ENCODE measurements at places on chromosomes 6 and 20.
A peak's percentile ranks its signal among the peaks of the same experiment; 100 is the strongest.

- DNase-seq: no peak
Measured at GRCh38 chr6:163706500-163707087, 292.1 kb downstream of the QKI start.

- DNase-seq: no peak
Measured at GRCh38 chr6:20610636-20611370, 76.5 kb downstream of the CDKAL1 start.

GRCh38 chr6:158970640-158971275 lies 29.2 kb downstream of the RSPH3 start:
- no peak for DNase-seq

DNA sequence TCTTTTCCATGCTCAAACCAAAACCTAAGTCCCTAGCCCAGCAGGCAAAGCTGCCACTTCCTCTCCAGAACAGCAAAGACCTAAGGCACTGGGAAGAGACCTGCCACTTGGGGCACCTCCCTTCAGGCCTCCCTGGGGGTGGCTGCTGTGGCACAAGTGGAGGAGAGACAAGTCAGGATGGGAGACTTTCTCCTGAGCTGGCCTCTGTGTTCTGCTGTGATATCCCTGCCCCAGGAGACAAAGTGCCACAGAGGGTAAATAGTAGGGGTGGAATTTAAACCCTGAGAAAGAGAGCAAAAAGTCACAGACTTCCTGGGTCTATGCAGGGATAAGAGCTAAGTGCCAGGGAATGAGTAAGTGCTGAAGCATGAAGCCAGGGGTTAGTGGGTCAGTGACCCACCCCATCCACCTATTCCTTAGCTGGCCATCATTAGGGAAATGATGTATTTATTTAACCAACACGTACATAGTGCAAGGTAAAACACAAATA lies 84.2 kb downstream of the MRPL14 start:
- no peak for DNase-seq

- no peak for DNase-seq
Measured at GRCh38 chr6:153595903-153596302, 443.1 kb upstream of the OPRM1 start.

GRCh38 chr20:48823476-48823875 lies 4.3 kb downstream of the PREX1 start:
- no peak for DNase-seq

- no peak for DNase-seq
Measured at GRCh38 chr6:146364816-146365594, 178.6 kb upstream of the RAB32 start.

DNA sequence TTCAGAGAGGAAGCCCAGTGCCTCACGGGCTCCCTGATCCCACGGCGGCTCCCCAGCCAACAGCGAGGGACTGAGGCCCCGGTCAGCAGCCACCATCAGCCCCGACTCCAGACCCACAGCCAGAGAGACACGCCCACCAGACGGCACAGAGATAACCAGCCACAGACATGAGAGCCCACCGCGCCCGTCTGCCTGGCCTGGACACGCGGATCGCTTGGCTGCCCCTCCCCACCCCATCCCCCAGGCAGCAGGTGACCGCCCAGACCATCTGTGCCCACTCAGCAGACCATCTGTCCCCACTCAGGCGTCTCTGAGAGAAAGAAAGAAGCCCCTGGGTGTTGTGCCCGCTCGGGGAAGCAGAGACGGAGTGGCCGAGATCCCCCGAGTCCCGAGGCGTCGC lies 55.5 kb upstream of the CHRNA4 start:
- peak; percentile 77 for DNase-seq

- DNase-seq: peak; percentile 11
Measured at GRCh38 chr20:43508604-43509040, 1.1 kb downstream of the L3MBTL1 start.

DNA sequence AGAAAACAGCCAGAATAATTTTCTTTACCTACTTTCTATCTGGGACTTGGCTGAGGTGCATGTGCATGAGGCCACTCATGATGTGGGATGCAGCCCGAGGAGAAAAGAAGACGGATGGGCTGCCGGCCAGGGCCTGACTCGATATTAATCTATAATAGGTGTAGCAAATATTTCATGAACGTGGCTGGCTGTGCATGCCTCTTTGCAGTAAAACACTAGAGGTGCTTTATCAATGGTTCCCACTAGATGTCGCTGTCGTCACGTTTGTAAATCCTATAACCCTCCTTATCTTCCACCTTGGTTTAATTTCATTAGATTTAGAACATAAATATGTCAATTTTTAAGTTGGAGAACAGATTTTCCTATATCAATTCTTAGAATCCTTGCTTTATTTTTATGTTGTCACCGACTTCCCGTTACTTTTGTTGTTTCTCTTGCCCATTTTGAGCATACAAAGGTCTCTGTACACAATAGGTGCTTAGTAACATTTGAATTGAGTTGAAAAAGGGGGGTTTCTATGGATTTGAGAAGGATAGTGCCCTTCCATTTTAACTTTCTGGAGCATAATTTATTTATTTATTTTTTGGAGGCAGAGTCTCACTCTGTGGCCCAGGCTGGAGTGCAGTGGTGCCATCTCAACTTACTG lies 19.6 kb upstream of the FERMT1 start:
- peak; percentile 60 for DNase-seq

- DNase-seq: no peak
Measured at GRCh38 chr6:81996414-81996813, 243.9 kb upstream of the TENT5A start.

GRCh38 chr20:16562259-16562658 lies 11.0 kb downstream of the KIF16B start:
- no peak for DNase-seq

GRCh38 chr6:113980937-113981554 lies 10.1 kb upstream of the HDAC2 start:
- DNase-seq: peak; percentile 36

DNA sequence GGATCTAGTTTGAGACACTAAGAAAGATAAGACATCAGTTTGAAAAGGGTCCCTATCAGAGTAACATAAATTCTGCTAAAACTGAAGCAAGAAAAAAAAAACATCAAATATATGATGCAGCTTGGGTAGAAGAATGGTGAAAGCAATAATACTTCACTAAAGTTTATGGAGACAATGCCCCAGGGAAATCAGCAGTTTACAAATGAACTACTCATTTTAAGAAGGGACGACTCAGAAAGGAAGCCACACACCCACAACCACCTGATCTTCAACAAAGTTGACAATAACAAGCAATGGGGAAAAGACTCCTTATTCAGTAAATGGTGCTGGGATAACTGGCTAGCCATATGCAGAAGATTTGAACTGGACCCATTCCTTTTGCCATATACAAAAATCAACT lies 143.5 kb downstream of the TPBG start:
- no peak for DNase-seq

GRCh38 chr20:4697189-4697830 lies 24.4 kb upstream of the PRND start:
- DNase-seq: no peak

DNA sequence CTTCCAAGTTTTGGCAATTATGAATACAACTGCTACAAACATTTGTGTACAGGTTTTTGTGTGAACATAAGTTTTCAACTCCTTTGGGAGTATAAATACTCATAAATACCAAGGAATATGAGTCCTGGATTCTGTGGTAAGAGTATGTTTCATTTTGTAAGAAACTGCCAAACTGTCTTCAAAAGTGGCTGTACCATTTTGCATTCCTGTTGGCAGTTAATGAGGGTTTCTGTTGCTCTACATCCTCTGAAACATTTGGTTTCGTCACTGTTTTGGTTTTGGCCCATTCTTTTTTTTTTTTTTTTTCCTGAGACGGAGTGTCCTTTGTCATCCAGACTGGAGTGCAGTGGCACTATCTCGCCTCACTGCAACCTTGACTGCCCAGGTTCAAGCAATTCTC lies 8.5 kb downstream of the AP5S1 start:
- DNase-seq: no peak

DNA sequence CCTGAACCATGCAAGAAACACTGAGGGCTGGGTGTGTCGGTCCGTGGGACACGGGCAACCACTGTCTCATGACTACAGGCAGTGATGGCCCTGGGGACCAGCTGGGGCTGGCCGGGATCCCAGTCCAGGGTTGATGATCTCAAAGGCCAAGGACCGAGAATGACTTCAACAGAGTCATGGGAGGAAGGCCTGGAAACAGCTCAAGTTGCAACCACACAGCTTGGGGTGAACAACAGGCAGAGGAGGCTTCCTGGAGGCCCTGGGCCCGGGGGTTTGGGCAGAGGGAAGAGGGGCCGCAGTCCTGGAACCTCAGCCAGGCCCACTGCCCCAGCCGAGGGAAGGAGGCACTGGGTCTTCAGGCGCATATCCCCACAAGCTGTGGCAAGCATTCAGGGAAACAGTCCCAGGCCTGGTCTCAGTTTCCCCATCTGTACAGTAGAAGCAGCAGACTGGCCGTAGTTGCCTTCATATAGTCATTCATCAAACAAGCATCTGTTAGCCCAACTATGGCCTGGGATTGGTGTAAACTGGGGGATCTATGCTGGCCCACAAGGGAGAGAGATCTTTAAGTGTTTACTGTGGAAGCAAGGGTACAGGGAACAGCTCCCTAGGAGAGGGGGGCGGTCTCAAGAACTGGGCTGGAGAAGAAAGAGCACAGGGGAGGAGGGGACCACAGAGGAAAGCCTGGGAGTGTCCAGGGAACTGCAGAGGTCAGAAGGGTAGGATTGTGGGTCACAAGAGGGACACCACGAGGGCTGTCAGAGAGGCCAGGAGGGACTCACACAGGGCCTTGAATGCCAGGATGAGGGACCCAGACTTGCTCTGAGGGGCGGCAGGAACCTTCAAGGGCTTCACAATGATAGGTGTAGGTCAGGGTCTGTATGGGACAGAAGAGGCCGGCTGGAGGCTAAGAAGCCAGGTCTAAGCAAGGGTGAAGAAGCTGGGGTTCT lies 2.1 kb downstream of the MYL9 start:
- no peak for DNase-seq

GRCh38 chr20:38167328-38167850 lies 2.3 kb upstream of the TGM2 start:
- DNase-seq: no peak

DNA sequence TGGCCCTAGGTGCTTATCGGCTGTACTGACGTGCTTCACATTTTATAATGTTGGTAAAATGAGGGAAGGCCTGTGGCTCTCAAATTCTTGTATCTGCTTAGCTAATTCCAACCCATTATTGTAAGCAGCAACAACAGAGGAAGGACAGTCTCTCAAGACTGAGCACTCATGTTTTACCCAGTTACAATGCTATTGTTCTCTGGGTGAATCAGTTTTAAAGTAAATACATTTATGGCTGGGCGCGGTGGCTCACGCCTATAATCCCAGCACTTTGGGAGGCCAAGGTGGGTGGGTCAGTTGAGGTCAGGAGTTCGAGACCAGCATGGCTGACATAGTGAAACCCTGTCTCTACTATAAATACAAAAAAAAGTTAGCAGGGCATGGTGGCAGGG lies 194.6 kb downstream of the PRKN start:
- DNase-seq: no peak

DNA sequence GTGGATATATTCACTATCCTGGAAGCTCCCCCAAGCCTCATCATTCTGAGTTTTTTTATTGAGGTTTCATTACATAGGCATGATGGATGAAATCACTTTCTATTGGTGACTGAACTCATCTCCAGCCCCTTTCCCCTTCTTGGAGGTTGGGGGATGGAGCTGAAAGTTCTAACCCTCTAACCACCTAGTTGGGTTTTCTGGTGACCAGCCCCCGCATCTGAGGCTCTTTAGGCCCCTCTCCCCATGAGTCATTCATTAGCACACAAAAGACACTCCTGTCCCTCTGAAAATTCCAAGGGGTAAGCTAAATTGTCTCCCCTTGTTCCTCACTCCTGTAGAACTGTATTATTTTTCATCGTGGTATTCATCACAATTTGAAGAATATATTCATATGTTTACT lies 33.3 kb downstream of the GFRA4 start:
- no peak for DNase-seq

DNA sequence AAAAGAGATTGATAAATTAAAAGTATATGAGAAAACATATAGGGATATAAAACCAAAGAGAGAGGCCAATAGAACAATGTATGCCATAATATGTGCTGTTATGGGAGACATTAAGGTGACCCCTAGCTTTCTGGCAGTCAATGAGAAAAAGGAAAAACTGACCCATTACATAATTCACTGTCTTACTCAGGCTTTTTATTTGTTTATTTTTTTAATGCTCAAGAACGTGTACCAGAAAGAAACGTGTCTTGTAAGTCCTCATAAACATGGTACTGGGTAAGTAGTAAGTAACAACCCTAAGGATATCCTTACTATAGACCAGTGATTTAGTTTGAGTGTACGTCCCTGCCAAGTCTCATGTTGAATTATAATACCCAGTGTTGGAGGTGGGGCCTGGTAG lies 160.8 kb upstream of the PHACTR1 start:
- no peak for DNase-seq

DNA sequence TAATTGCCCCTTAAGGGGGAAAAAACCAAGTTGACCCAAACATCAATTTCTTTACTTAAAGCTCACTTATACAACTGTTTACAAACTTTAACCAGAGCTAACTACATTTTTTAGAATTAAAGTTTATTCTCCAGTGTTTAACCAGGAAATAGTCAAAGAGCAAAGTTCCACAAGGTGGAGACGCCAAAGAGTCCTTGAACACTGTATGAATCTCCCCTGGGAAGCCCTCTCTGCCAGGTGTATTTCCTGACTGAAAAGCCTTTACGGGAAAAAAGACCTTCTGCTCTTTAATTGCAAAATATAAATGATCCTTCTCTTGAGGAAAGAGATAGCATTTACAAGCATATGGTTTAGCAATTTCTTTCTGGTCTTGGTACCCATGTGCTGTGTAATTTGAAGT lies 36.2 kb downstream of the BTBD9 start:
- no peak for DNase-seq

DNA sequence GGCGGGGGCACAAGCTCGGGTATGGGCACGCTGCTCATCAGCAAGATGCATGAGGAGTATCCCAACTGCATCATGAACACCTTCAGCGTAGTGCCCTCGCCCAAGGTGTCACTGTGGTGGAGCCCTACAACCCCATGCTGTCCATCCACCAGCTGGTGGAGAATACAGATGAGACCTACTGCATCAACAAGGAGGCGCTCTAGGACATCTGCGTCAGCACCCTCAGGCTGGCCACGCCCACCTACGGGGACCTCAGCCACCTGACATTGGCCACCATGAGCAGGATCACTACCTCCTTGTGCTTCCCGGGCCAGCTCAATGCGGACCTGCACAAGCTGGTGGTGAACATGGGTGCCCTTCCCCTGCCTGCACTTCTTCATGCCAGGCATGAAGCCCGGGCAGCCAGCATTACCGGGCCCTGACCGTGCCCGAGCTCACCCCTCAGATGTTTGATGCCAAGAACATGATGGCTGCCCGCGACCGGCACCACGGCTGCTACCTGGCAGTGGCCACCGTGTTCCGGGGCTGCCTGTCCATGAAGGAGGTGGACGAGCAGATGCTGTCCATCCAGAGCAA lies 12.8 kb downstream of the GABRR2 start:
- DNase-seq: no peak

DNA sequence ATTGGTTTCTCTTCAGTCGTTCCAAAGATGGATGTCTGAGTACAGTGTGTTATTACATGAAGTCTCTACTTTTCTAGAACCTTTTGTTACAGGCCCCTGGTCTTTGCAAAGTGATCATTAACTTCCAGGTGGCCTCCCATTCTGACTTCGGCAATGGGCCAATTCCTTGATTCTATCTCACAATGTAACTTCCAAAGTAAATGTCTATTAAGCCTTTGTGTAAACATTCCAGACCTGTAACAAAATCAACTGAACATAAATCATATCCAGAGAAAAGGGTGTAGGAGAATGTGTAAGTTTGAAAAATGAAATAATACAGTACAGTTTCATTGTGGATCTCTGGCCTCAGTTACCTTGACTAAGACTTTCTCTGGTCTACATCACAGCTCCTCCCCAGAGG lies 187.8 kb upstream of the JAG1 start:
- DNase-seq: no peak

GRCh38 chr20:60630609-60631008 lies 621.5 kb upstream of the CDH4 start:
- DNase-seq: peak; percentile 79
